DMS 273 treated with DMSO at 0.1 percent for 48 hours (cell line): ENCODE measurements at places on chromosomes 3 and 15.
A peak's percentile ranks its signal among the peaks of the same experiment; 100 is the strongest.

- DNase-seq, result no peak
These were observed 287.5 kb upstream of the CNTN6 start for GRCh38 chr3:805326-805725.

GRCh38 chr3:177832880-177833279 is 635.6 kb upstream of the TBL1XR1 start:
- DNase-seq, result no peak

DNA sequence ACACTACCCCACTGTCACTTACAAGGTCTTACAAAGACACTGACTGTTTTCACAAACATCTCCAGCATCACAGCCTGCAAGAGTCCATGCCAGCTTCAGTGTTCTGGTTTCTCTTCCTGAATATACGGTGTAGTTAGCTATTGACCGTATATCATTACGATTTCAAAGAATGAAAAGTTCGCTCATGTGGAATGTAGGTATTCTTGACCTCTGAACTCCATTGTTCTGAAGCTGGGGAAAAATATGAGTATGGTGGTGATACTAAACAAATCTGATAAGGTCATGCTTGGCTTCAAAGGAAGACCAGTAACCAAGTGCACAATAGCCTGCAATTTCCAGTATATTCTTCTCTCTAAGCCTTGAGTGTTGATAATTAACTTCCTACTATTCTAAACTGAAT is 315.7 kb upstream of the WNT5A start:
- DNase-seq, result no peak

DNA sequence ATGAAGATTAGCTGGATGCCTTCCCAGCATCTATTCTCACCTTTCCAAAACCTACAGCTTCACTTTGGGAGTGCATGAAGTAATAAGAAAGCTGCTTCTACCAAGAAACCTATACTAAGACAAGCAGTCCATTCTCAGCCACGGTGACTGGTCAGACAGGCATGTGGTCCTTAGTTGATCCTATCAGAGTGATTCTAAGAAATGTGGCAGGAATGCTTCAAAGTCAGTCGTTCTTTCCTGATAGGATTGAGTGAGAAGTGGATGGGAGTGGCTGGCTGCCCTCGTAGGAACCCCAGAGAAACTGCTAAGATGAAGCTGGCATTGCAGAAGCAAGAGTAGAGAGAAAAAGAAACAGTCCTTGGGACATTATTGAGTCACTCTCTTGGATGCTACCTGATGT is 16.6 kb downstream of the FOXB1 start:
- no peak for DNase-seq

DNA sequence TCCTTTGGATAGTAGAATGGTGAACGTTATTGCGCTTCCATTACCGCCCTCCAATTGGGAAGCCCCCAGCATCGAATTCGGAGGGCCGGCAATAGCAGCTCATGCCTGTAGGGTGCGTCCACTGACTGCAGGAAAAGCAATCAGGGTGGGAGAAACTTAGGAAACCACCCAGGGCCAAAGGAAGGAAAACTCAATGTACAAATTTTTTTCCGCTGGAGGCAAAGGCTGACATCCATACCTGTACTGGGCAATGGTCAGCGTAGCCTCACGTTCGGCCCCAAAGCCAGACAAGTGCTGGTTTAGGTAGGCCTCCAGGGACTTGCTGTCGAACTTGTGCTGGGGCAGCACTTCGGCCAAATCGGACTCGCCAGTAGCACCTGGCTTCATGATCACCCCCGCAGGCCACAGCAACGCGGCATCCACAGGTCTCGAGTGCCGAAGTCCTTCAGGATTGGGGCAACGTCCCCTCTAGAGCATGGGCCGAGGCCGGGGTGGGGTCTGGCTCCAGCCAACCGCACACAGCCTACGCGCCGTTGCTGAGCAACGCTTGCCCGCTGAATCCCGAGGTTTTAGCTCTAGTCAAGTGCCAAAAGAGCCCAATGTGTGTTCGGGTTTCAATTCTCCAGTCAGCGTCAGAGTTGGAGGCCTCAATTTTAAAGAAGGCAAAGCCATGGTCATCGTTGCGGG is at the start of gene ACAD11:
TSS of gene ACAD11 (minus strand) at position 445 of the 687 bp plus-strand sequence. CDS start at position 387, 58 bp downstream.
- DNase-seq, result peak; percentile 90

DNA sequence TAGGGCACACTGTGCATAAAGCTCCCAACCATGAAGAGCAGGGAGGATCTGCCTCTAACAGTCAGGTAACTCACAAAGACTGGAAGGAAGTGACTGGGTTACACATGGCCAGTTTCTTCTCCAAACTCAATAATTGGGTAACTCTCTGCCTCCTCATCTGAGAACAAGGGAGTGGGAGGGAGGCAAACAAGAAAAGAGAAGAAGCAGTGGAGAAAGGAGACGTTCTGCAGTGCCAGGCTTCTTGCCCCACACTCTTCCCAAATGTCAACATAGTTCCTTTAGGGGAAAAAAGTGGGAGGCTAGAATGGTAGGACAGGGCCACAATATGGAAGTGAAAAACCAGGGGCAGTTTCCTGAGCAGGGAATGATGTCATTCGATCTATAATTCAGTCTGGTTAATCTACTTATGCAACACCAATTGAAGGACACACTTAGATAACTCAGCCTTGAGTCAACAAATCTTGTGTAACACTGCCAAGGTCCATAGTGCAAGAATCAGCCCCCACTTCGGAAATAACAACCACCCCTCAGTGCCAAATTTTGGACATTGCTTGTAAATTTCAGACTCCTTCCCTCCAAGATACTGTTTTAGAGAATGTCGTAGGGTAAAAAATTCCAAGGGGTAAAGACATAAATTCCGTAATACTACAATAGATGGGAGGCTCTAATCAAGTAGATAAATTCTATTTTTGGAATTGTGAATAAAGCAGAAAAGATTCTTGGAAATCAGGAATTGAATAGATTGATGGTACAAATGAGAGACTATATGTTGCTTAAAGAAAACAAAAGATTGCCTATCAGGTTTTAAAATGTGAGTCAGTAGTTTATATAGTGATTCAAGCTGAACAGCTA is 143.0 kb downstream of the LPP start:
- no peak for DNase-seq

- DNase-seq, result no peak
These were observed 2.6 kb upstream of the ZSCAN2 start for GRCh38 chr15:84598250-84598649.

DNA sequence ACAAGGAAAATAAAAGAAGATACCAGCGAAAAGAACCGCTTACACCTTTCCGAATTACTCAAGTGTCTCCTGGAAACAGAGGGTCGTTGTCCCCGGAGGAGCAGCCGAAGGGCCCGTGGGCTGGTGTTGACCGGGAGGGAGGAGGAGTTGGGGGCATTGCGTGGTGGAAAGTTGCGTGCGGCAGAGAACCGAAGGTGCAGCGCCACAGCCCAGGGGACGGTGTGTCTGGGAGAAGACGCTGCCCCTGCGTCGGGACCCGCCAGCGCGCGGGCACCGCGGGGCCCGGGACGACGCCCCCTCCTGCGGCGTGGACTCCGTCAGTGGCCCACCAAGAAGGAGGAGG is 325 bp downstream of the ALCAM start:
- DNase-seq, result no peak

GRCh38 chr3:141462176-141462859 is 24.5 kb upstream of the RASA2 start:
- no peak for DNase-seq

DNA sequence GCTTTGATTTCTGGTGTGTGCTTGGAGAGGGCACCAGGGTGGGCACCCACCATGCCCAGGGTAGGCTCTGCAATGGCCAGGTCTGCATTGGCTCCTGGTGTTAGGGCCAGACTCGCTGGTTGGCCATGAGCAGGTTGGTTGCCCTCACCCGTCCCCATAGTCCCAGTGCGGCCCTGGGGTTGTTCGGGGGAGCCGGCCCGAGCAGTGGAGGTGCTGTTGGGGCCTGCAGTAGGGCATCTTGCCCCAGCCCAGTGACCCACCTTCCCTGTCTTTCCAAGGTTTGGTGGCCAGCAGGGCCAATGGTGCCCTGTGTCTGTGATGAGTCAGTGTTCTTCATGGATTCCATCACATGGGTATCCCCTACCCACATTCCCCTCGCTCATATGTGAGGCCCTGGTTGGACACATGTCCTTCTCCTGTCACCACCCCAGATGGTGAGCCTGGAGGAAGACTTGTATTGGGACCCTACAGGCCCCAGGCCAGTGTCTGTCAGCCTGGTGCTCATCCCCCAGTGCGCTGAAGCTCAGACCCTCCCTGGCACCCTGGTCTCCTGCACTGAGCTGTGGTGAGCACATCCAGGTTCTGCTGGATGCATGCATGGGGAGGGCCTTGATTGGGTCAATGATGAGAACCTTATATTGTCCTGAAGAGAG is 190.1 kb downstream of the UBE3A start:
- DNase-seq, result no peak

- DNase-seq, result no peak
These were observed 21.3 kb upstream of the SCAANT1 start for GRCh38 chr3:63933459-63933858.

DNA sequence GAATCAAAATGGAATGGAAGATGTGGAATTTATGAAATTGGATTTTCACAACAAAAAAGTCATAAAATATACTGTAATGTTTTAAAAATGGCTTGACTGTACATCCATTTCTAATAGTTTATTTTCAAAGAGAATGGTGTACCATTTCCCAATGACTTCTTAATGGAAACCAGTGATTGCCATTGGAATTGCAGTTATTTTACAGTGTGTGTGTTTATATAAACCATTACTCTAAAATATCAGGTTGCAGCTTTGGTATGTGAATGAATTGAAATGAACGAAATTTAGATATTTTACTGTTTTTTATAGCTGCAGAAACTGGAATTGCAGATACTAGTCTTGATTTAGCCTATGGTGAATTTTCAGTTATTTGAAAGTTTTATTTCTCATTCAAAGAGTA is 165.6 kb downstream of the UBE2E2 start:
- no peak for DNase-seq

DNA sequence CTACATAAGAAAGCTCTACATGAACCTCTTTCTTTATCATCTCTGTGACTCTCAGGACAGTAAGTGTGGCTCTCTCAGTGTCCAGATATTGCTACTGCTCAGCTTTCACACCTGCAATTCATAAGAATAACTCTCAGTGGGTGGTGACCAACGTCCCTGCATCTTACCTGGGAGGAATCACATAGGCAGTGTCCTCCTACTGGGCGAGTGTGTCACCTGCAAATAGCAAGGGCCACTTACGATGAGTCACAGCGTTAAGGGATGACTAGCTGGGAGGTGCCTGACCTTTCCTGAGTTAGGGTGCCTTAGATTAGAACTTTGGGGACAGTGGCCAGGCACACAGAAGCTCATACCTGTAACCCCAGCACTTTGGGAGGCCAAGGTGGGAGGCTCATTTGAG is 90.8 kb upstream of the C3orf80 start:
- DNase-seq, result no peak

DNA sequence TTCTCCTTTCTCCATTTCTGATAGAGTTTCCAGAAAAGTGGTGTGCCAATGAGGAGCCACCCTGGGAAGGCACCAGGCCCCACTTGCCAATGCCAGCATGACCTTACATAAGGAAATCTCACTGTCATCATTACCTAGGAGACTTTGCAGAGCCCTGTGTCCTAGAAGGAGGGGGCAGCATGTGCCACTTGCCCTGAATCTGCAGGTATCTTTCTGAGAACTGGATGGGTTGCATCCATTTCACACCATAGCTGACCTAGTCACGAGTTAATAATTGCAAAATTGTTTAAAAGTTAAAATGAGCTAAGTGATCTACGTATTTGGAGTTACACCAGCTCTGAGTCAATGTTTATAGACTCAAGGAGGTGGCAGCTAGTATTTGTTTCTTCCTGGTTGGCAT is 14.3 kb downstream of the CA12 start:
- DNase-seq, result no peak

GRCh38 chr15:94229591-94230369 is 1.6 kb upstream of the MCTP2 start:
- no peak for DNase-seq

DNA sequence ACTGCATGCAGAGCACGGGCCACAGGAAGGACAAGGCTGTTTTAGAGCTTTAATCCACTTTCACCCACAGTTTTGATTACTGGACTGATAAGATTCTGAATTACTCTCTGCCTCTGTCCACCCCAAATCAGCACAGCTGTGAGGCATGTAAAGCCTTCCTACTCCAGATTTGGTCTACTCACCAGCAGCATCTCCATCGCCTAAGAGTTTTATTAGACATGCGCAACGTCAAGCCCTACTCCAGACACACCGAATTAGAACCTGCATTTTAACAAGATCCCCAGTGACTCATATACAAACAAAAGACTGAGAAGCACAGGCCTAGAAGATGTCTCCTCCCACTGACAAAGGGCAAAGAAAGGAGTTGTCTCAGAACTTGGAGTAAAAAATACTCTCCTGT is 221.2 kb downstream of the TUSC7 start:
- DNase-seq, result no peak

DNA sequence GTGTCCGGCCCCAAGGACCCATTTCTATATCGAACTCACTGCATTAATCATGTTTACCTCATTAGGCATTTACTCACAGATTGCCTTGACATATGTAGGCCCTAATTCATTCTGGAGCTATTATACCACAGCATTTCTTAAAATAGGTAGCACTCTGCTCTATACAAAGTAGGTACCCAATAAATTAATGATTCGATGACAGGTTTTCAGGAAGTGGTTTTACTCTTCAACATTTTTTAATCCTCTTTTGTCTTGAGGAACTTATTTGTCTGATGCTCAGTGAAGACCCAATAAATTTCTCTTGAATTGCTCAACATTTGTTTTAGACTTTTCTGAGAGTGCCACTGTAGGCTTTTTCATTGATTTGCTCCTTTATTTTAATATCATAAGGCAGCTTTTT is 12.1 kb downstream of the TGFBR2 start:
- no peak for DNase-seq

GRCh38 chr3:16337856-16338540 is 73.0 kb downstream of the OXNAD1 start:
- no peak for DNase-seq

GRCh38 chr15:80388326-80388725 is 15.9 kb upstream of the ARNT2 start:
- no peak for DNase-seq

DNA sequence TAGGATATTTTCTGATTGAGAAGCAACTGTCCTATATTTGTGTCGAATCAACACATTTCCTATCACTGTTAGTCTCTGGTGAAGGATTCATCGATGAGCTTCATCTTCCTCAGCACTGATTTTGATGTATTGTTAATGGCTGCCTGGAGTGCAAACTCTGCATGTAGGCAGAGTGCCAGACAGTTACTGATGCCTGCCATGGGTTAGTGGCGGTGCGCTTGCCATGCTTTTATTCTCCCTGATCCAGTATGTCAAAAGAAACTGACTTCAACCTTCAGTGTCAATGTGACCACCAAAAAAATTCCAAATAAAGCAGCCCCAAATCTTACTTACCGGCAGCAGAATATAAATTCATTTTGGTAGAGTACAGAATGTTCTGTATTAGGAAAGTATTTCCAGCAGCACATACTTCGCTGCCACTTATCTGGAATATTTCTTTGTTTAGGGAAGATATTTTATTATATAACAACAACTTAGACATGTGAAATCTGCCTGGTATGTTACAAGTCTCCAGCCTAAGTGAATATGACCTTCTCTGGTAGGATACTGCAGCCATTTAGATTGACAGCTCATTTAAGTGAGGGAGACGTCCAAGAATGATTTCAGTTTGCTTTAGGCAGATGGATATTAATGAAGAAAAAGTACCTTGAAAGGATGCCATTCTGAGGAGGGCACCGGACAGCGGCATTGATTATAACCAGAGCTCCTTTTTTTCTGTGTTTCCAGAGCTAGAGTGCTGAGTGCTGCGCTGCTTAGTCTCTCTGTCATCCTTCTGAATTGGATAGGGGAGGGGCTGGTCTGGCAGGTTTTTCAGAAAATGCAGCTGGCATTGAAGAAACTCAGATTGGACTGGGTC is 59.9 kb downstream of the ARHGEF26 start:
- DNase-seq, result no peak
